Stimulated activated CD8-positive, alpha-beta memory T cell treated with anti-CD3 and anti-CD28 coated beads, Interleukin-15, amount 100 ng/mL, for 4 hours (primary cell): ENCODE measurements at places on chromosomes 5 and 9.
A peak's percentile ranks its signal among the peaks of the same experiment; 100 is the strongest.

DNA sequence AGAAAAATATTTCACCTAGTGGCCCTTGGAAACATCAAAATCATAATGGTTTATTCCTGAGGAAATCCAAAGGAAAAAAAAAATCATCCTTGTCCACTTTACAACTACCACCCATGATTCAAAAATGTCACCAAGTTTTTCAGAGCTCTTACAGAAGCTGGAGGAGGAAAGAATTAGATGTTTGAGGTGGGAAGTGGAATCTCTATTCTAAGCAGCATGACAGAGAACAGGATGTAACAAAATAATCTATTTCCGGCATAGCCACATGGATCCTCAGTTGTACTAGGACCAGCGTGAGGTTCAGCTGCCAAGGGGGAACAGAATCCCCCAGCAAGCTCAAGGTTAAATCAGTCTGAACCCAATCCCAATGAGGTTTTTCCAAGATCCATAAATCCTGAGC lies 40.2 kb downstream of the FBXW11 start:
- DNase-seq: no peak

- no peak for DNase-seq
These were observed 143.1 kb upstream of the RANBP3L start for GRCh38 chr5:36444582-36445418.

DNA sequence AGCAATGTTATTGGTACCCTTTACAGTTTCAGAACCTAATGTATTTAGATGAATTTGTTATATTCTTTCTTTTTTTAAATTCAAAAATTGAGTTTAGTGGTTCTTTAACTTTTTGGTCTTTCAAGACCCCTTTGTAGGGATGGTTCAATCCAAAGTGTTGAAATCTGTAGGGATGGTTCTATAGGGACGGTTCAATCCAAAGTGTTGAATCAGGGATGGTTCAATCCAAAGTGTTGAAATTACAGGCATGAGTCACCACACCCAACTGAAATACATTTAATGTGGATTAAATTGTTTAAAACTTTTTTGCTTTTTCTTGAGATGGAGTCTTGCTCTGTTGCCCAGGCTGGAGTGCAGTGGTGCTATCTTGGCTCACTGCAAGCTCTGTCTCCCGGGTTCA lies 30.6 kb downstream of the SNX2 start:
- DNase-seq: no peak

GRCh38 chr9:34716711-34717110 lies 6.8 kb upstream of the CCL21 start:
- DNase-seq: no peak

- DNase-seq: no peak
These were observed 496.0 kb upstream of the CLINT1 start for GRCh38 chr5:158354958-158355357.

DNA sequence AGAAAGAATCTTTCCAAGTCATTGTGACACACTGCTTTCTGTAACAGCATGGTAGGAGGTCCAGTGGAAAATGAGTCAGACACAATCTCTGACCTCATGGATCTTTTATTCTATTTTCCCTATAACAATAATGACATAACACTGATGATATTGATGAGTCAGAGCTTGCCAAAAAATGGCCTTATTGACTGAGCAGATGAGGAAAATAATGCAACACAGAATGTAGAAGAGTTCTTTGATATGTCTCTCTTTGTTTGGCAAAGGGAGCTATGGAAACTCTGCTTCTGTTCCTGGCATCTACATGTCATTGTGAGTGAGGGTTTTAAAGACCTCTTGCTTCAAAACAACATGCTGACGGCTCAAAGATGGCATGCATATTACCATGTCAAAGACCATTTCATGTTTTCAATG lies 443.1 kb upstream of the ZNF608 start:
- no peak for DNase-seq

GRCh38 chr5:118968406-118968911 lies 19.9 kb downstream of the DTWD2 start:
- no peak for DNase-seq

DNA sequence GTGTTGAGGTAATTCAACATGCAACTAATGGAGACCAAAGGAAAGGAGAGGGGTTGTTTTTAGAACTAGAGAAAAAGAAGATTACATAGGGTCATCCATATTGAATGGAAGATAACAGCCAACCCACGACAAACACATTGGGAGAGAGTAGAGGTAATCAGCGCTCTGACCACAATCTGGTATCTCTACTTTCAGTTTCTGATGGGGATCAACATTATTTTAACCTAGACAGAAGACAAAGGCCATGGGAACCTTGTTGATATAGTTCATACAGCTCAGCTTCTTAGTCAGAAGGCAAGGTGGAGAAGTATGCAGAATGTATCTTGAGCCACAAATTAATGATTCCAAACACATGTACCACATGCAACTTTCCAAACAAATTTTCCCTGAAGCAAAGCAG lies 537.1 kb upstream of the ST8SIA4 start:
- no peak for DNase-seq

DNA sequence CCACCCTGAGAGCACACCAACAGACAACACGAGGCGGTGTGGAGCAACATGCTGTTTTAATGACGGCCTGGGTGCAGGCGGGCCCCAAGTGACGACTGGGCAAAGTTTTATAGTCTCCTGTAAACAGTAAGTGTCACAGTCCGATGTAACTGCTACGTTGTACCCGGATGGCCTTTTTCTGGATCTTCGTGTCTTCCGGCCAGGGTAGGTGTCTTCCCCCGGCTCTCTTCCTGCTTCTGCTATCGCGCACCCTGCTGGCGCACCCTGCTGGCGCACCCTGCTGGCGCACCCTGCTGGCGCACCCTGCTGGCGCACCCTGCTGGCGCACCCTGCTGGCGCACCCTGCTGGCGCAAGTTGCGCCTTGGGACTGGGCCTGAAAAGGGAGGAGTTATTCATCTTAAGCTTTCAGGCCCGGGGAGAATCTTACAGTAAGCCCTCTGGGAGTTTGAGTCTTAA lies 143.0 kb upstream of the TARS1 start:
- DNase-seq: no peak

GRCh38 chr5:78509884-78510769 lies 138.4 kb downstream of the LHFPL2 start:
- DNase-seq: no peak

GRCh38 chr9:6552498-6553121 lies 92.9 kb downstream of the GLDC start:
- no peak for DNase-seq

- DNase-seq: no peak
These were observed 121.6 kb downstream of the WNK2 start for GRCh38 chr9:93305497-93306020.

- no peak for DNase-seq
These were observed 80.3 kb downstream of the HRH2 start for GRCh38 chr5:175738126-175738525.

GRCh38 chr5:138467711-138468132 lies 2.4 kb downstream of the EGR1 start:
- no peak for DNase-seq

DNA sequence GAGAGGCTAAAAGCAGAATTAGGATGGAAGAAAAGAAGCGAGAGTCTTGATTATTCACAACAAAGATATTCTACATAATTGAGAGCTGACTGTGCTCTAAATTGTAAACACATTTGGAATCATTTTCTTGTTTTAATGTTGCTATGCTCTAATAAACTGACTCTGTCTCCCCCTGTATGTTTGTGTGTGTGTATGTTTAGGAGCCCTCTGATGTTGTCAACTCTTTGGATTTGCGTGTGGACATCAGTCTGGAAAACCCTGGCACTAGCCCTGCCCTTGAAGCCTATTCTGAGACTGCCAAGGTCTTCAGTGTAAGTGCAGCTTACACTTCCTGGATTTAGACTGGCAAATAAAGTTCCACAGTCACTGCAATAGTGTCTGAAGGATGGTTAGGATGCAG lies 37.8 kb downstream of the MOCS2 start:
- no peak for DNase-seq

DNA sequence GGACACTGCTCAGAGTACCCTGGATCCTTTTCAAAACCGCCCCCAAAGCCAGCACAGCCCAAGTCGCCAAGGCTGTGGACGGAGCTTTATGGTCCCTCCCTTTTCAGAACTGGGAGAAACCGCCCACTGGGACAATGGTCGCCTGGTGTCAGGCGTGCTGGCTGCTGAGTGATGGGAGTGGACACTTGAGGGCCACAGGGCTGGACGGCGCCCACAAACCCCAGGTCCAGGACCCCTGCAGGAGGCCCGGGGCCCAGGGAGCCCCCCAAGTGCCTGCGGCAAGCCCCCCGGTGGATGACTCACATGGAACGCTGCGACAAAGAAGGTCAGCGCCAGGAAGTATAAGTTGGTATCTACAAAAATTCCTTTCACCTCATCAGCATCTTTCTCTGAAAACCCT lies 10.9 kb downstream of the CLPTM1L start:
- no peak for DNase-seq

- DNase-seq: no peak
These were observed 502.5 kb downstream of the PDE4D start for GRCh38 chr5:59390989-59391388.

DNA sequence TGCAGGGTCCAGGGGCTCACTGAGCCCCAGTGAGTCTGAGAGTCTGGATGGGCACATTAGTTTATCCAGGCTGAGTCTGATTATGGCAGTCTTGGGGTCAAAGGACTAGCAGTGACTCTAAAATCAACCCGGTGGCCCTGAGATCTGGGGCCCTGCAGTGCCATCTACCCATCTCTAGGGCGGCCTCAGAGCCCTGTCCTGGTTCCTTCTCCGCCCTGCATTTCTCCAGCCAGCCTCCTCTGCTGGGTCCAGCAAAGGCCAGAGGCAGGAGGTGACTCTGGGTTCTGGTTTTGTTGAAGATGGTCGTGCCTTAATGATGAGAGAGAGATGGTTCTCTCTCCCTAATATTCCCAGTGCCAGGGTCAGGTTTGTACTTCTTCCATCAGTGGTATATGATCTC lies 15.0 kb downstream of the DCANP1 start:
- DNase-seq: no peak

DNA sequence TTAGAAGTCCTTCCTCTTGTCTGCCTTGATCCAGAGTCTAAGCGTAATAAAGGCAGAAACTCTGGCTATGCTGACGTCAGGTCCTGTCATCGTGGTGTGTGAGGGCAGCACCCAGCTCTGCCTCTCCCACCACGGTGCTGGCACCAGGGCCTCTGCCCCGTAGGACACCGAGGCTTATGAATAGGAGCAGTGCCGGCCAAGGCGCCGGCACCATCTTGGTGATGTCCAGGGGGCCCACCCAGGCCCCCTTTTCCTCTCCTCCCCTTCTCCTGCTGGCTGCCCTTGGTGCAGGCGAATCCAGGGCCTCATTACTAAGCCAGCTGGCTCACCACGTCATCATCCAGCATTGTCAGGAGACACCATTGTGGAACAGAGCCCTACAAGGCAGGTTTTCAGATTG lies 252.3 kb downstream of the FANCC start:
- DNase-seq: no peak

GRCh38 chr9:126784401-126784800 lies 20.4 kb upstream of the ZBTB43 start:
- no peak for DNase-seq

DNA sequence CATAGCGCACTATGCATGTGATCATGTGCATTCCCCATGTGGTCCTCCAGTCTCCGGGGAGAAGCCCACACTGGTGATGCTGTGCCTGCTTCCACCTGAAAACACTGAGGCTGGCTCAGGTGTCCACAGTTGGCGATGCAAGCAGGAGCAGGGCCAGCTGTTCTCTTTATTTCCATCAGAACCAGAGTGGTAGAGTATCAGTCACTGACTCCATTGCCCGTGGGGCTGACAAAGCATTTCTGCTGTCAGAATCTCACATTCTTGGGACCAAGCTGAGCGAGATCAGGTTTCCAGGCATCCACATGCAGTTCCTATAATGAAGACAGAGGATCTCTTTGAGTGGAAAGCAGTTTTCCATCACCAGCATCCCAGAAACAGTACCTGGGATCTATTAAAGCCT lies 52.5 kb downstream of the GADD45G start:
- no peak for DNase-seq

DNA sequence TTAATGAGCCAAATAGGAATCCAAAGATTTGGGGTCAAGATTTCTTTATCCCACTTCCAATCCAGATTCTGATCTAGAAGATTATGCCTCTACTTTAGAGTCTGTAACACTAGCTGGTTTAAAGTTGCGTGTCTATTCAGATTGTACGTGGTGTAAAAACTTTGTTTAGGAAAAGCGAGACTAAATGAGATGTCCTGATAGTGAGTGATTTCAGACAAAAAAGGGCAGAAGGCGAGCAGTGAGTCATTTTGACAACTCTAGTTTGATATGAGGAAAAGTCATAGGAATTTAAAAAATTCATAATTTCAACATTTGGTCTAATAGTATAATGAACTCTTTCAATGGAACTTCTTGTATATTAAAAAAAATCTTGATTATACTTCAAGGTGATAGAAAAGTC lies 119.6 kb upstream of the KLF9 start:
- no peak for DNase-seq

GRCh38 chr9:33452828-33453271 lies 5.5 kb upstream of the AQP3 start:
- peak; percentile 34 for DNase-seq
